ENCODE measurements at places on chromosomes 7 and 10.

DNA sequence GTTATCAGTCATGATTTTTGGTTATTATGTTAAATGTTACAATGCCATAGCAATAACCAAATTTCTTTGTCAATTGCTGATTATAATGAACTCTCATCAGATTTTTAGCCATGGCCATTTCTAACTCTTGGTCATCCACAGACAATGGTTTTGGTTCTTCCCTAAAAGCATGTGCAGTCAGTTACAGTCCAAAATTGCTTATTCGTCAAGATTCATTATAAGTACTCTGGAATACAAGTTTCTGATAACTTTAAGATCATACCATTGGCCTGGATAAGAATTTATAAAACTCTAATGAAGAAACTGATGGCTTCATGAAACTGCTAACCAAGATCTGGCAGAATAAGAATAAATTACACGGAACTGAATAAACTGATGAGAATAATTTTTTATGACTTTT lies 50.9 kb downstream of the PDZD8 start:
- no peak for DNase-seq

DNA sequence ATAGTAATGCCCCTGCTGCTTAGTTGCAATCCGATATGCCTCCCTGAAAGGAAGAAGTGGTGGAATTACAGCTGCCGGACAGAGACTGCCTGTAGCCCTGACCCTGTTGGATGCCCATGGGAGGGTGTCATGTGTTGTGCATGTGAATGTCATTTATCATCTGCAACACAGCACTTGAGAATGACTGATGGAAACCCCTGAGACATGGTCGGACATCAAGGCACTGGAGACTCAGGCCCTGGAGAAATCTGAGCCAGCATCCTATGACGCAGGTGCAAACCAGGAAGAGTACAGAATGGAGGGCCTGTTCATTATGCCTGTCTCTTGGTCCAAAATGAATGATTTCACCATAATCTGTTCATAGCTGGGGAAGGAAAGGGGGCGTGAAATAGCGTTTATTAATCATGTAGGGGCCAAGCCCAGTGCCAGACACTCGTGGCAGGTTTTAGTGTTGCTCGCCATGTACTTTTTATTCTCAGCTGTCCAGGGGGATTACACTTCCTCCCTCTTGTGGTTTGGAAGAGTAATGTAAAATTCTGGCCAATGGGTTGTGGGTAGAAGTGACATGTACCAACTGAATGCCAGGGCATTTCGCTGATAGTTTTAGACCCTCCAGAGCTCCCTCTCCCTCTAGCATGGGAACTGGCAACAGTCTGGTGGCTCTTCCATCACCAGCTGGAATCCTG lies 23.0 kb upstream of the LEP start:
- no peak for DNase-seq

DNA sequence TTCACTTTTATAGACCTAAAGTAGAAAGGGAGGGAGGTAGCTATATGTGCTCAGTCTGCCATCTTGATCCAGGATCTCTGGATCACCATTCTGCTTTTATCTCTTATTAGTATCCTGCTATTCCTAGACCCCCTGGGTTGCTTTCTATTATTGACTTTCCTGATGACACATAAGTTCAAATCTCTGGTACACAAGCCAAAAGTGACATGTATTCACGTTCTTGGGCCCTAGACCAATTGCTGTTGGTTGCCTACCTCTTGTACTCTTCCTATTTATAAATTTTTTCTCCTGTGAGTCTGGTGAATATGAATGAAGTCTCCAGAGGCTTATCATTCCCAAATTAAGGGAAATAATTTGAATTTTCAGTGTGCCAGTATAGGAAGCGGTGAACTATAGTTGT lies 56.9 kb downstream of the DNMBP start:
- DNase-seq: no peak

- peak; percentile 65 for DNase-seq
These were observed 233.4 kb downstream of the ARHGAP12 start for GRCh38 chr10:31694929-31695837.

- DNase-seq: no peak
These were observed 97.1 kb upstream of the DNAJB6 start for GRCh38 chr7:157239571-157240270.

DNA sequence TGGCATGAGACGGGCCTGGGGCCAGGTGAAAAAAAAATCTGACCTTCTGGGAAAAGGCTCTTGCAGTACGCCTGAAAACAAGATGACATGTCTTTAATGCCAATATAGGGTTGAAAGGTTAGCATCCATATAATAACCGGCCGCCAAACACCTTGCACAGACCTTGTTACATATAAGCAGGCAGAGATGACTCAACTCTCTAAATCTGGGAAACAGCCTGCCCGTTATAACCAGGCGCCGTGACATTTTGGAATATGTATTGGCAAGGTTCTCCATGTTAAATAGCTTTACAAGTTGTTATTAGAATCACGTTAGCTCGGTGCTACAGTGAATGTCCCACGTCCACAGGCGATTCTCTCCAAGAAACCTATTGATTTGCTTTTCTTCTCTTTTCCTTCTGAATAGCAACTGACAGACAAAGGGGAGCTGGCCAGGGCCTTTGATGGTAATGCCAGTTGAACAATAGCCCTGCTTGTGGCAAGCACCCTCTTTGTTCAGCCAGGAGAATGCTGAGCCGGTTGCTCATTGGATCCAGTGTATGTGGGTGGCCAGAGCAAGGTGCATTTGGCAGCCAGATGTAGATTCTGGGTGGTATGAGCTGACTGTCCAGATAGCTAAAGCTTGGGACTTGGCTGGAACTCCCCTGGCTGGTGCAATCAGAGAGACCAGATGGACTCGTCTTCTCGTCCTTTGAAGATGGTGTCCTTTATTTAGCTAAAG lies 80.1 kb upstream of the AUTS2 start:
- DNase-seq: no peak

GRCh38 chr10:6269953-6270867 lies 67.5 kb downstream of the PFKFB3 start:
- no peak for DNase-seq

DNA sequence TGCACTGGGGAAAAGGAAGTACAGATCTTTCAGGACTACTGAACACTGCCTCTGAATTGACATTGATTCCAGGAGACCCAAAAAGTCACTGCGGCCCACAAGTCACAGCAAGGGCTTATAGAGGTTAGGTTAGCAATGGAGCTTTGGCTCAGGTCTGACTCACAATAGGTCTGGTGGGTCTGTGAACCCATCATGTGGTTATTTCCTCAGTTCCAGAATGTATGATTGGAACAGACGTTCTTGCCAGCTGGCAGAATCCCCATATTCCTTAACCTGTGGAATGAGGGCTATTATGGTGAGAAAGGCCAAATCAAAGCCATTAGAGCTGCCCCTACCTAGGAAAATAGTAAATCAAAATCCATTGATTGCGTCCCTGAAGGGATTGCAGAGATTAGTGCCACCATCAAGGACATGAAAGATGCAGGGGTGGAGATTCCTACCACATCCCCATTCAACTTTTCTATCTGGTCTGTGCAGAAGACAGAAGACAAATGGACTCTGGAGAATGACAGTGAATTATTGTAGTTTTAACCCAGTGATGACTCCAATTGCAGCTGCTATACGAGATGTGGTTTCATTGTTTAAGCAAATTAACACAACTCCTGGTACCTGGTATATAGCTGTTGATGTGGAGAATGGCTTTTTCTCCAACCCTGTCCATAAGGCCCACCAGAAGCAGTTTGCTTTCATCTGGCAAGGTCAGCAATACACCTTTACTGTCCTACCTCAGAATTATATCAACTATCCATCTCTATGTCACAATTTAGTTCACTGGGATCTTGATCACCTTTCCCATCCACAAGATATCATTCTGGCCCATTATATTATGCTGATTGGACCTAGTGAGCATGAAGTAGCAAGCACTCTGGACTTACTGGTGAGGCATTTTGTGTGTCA lies 44.5 kb upstream of the PIK3CG start:
- DNase-seq: no peak

DNA sequence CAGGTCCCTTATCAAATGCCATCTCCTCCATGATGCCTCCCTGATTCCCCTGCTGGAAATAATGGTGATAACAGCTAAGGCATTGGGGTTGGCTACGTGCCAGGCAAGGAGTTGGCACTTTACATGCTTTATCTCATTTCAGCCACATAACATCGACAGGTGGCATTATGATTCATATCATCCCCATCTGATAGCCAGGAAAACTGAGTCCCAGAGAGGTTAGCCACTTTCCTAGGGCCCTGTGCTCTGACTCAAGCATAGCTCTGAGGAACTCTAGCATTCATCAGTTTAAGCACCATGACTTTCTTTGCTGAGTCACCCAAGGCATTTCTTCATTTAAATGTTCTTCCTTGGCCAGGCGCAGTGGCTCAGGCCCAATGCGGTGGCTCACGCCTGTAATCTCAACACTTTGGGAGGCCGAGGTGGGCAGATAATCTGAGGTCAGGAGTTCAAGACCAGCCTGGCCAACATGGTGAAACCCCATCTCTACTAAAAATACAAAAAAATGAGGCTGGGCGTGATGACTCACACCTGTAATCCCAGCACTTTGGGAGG lies 6.6 kb downstream of the LEP start:
- DNase-seq: no peak

DNA sequence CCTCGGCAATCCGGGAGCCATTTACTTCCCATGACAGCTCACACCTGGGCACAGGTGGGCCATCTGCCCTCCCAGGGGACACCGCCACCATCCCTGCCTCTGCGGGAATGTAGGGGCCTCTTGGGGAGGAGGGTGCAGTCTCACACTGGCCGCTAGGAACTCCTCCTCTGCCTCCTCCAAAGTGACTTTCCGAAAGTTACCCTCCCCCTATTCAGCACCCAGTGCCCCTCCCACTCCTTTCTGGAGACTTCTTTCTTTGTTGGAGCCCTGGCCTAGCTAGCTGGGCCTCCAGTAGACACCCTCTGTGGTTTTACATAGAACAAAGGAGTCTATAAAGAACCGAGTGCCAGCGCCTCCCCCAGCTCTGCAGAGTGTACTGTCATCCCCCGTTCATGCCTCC lies 45.8 kb upstream of the MNX1 start:
- DNase-seq: no peak

GRCh38 chr7:95716357-95717122 lies 55.8 kb upstream of the DYNC1I1 start:
- no peak for DNase-seq

- no peak for DNase-seq
These were observed 302.0 kb downstream of the ETV1 start for GRCh38 chr7:13687500-13687899.

- DNase-seq: peak; percentile 66
These were observed 5.4 kb downstream of the CHST15 start for GRCh38 chr10:124087672-124088634.

- DNase-seq: no peak
These were observed 373.1 kb downstream of the MALRD1 start for GRCh38 chr10:19421674-19422073.
